ENCODE measurements at places on chromosomes 13 and 19. TPM values are rescaled to one million over a fixed set of nuclear protein-coding genes. Genes with fewer than 3 reads are reported as not detected.

DNA sequence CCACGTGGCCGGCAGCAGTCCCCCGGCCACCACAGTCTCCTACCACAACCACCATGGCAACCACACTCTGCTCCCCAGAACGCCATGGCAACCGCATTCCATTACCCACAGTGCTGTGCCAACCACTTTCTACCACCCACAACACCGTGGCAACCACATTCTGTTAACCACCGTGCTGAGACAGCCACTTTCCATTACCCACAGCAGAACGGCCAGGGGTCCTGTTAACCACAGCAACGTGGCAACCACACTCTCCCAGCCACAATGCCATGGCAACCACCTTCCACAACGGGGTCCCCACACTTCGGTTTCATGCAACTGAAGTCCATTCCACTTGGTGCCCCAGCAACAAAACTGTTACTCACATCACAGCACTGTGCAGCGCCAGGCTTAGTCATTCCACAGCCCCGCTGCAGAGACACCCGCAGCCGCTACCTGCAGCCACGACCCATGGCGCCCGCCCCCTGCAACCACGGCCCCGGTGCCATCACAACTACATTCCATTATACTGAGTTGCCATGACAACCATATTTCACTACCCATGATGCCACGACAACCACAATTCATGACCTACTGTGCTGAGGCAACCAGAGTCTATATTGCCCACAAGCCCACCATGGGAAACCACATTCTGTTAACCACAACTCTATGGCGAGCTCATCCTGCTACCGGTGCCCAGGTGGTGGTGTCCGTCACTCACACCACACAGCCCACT, 10.0 kb downstream of the DPF1 start:
- no peak for DNase-seq

- no peak for DNase-seq
Observed at GRCh38 chr13:105816994-105817393, 718.5 kb downstream of the EFNB2 start.

The TEX101 gene
- not detected for total RNA-seq

The NEK5 gene
- 0.13 TPM for total RNA-seq

- DNase-seq: no peak
Observed at GRCh38 chr19:55488986-55489710, 912 bp downstream of the SSC5D start.

All from Right ventricle myocardium superior (tissue), 1 donor.